NCI-H2029 treated with DMSO at 0.1 percent for 48 hours (cell line): ENCODE measurements at places on chromosomes 3 and 15.
A peak's percentile ranks its signal among the peaks of the same experiment; 100 is the strongest.

- no peak for DNase-seq
Observed at GRCh38 chr3:40913192-40913591, 286.1 kb upstream of the CTNNB1 start.

- DNase-seq, result no peak
Observed at GRCh38 chr3:10721101-10721500, 94.9 kb upstream of the SLC6A11 start.

DNA sequence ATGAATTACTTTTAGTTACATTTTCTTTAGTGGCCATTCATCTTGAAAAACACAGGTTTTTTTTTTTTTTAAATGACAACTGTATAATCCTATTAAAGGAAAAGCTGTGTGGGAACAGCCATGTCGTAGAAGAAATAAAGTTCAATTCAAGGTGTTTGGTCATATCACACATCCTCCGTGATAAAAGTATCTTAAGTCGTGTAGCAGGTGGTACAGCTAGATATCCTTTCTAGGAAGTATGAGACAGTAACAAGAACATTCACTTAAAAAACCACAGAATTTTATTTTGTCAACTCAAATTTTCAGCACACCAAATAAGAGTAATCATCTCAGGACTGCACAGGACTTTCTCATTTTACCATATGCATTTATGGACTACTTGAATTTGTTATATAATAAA is 16.1 kb downstream of the ZDHHC23 start:
- no peak for DNase-seq

DNA sequence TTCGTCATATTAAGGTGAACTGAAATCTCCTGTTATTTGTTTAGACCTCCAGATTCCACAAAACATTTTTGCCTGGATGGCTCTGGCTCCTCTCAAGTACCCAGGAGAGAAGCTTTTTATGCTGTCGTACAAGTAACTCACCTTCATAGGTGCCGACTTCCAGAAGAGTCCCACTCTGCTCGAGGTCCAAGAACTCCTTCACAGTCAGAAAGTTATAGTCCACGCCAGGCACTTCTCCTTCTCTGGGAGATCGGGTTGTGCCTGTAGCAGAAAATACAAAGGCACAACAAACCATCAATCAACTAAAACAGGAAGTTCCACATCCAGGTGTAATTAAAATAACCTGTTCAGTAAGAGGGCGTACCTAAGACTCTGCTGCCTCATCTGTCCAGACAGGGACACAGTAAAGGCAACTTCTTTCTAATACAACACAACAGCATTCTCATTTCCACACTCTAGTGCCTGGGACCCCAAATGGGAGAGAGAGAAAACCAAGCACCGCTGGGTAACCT is 545.3 kb downstream of the MAGI1 start:
- no peak for DNase-seq

DNA sequence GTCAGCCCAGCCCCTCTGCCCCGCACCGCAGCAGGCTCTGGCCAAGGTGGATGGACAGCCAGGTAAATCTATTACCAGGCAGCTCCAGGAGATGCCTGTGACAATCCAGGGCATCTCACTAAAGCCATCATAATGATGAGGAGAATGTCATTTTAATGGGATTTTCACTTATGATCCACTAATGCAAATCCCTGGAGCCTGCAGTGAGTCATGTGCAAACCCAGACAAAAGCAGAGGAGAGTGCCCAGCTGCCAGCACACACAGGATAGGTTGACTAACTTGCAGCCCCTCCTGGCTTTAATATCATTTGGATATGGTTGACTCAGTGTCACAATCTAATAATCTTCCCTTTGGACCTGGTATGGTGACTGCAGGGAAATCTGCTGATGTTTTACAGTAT is 206.9 kb upstream of the TRIM42 start:
- DNase-seq, result no peak

DNA sequence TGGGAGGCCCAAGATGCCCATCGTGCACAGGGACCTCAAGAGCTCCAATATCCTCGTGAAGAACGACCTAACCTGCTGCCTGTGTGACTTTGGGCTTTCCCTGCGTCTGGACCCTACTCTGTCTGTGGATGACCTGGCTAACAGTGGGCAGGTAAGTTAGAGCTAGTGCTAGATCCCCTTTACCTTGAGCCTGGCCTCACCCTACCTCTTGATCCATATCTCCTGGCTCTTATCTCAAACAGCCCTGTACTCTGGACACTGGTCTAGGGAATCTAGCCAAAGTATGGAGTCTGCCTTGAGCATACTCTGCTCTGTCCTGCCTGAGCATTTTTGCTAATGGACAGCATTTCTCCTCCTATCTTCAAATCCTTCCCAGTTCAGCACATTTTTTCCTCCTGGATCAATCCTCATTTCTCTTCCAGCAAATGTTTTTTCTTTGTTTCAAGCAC is 65.9 kb downstream of the TGFBR2 start:
- DNase-seq, result no peak

- DNase-seq, result peak; percentile 75
Observed at GRCh38 chr3:73685061-73685460, 60.3 kb upstream of the PDZRN3 start.

- no peak for DNase-seq
Observed at GRCh38 chr3:55624238-55624637, 137.1 kb upstream of the WNT5A start.

- DNase-seq, result no peak
Observed at GRCh38 chr15:92711457-92711831, 55.9 kb upstream of the FAM174B start.

DNA sequence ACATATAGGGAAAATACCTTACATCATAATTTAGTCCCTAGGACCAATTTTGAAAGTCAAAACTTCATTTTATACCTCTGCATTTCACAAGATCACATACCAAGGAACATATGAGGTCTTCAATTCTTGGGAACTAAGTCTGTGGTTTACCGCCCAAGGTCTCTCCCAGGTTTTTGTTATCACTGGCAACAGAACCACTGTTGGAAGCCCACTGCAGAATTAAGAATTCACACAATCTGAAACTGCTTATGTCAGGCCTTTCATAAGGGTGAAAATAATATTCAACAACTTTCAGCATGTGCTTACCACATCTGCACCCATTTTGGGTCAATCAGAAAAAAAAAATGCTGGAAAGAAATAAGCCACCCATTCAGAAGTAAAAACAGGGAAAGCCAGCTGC is 107.2 kb upstream of the MME start:
- no peak for DNase-seq

DNA sequence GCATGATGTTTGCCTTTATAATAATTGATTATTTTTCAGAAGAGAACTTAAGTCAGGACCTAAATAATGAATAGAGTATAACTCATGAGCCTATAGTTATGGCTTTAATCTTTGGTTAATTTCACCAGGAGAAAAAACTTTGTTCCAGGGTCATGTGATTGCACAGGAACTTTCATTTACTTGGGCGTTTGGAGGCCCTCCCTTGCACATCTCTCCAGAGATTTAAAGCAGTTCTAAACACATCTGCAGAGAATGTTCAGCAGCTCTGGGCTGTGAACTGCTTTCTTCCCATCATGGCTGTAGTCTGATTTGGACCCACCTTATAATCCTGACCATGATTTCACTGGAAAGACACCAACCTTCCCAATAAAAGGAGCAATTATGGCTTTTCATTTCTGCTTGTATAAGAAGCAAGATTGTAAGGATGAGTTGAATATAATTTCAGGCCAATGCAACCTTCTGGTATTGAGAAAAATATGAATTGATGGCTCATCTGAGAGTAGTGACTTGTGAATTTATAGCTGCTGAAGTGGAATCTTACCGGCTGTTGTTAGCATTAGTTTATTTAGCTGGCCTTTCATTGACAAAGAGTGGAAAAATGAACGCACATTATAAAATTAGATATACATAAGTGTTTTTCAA is 80.9 kb upstream of the PRTG start:
- no peak for DNase-seq

DNA sequence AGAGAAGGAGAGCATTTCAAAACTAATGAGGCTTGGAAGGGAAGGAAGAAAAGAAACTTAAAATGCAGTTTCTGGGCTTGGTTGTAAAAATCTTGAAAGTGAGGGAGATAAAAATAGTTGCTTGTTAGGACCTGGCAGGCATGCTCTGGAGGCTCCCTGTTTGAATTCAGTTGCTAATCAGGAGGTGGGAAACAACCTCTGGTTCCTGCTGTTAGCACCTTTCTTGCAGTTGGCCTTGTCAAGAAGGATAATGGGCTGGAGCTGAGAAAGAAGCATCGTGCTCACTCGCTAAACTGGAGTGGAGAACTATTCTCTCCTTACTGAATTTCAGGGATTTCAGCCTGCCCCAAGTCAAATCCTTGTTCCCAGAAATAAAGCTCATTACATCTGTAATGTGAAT is 23.4 kb downstream of the SNAPC5 start:
- DNase-seq, result no peak

GRCh38 chr3:8206971-8207617 is 294.5 kb upstream of the LMCD1 start:
- no peak for DNase-seq

DNA sequence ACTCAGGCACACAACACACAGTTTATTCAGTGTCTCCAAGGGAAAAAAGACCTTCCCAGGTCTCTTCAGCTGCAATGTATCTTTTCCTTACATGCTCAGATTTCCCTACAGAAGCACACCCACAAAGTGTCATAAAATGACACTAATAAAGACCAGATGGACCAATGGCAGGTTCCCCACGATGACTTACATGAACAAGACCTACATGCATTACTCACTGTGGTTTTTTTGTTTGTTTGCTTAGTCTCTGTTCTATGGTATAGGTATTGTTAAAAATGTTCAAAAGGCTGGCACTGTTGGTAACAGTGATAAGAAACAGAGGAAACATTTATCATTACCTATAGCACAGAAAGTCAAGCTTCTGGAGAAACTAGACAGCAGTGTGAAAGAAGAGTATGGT is 318.2 kb upstream of the TMCO5A start:
- DNase-seq, result no peak

DNA sequence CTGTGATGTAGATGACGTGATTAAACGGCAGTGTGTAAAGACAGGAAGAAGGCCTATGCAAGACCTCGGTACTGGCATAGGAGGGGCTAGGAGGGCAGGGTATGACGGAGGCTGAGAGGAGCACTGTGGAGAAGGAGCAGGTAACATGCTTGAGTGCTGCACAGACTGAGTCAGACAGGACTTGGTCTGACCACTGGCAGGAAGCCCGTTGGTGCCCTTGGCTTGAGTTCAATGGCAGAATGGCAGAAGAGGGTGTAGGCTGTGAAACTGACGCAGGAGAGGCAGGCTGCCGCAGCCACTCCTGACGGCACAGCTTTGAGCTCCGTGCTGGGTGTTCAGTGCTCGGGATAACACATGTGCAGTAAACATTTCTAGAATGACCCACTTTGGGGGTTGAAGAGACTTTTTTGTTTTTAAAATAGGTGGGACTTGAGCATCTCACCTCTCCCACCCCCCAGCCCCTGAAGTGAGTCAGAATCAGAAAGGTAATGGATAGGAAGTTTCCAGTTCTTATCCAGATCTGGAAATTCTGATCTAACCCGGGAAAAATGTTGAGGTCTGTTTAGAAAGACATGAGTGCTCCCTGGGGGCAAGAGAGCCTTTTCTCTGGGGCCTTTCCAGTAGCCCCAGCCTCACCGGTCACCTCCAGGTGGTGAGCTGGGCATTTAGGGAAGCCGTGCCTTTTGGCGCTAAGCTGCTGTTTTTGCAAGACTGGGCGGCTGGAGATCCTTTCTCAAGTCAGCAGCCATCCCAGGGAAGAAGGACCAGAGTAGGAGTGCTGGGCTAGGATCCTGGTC is 126.4 kb downstream of the RPLP1 start:
- DNase-seq, result peak; percentile 8

DNA sequence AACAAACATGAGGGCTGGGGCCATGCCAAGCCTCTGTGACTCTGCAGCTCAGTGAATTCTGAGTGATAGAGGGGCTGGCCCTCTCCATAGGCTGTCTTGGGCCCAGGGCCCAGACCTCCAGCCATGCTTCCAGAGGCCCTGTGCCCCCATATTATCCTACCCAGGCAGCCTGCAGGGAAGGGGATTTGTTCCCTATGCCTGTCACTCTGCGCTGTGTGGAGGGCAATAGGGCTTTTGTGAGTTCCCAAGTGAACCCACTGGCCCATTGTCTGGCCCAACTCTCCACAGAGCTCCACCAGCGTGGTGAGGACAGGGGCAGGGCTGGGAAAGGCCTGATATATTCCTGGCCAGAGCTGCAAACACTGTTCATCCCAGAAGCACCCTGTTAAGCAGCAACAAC is 113.2 kb downstream of the EPHB1 start:
- no peak for DNase-seq

GRCh38 chr15:97224191-97224641 is 736.3 kb upstream of the ARRDC4 start:
- no peak for DNase-seq

DNA sequence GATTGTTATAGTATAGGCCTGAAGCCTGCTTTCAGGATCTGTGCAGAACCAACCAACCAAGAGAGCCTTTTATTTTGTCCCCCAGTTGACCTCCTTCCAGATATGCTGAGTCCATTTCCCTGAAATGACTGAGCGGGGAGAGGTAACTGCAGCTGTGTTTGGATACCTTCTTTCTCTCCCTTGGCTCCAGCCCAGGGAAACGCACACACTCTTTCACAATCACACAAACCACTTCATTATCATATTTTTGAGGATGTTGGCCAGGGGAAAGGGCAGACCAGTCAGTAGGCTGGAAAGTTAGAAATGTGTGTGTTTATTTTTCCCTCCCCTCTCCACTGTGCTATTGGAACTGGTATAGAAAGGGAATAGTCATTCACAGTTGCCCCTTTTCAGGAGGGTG is 417.7 kb upstream of the TBL1XR1 start:
- peak; percentile 93 for DNase-seq

DNA sequence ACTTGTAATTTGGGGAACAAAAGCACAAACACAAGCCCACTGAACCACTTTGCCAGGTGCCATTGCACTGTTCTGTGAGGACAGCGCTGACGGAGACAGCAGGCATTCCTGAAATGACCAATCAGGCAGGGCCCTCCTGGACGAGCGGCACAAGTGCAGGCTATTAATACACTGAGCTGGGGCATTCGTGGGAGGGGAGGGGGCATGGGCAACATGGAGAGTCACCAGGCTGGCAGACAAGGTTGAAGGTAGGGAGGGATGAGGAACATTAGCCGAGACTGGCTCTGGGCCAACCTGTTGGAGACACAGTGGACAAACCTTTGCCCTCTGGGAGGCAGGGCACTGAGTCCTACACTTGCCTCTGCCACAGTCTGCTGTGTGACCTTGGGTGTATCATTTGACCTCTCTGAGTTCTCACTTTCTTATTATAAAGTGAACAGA is 45.6 kb downstream of the NOX5 start:
- no peak for DNase-seq

GRCh38 chr3:106184540-106185457 is 316.0 kb upstream of the CBLB start:
- no peak for DNase-seq

- no peak for DNase-seq
Observed at GRCh38 chr15:89129123-89129815, 41.0 kb downstream of the ABHD2 start.

DNA sequence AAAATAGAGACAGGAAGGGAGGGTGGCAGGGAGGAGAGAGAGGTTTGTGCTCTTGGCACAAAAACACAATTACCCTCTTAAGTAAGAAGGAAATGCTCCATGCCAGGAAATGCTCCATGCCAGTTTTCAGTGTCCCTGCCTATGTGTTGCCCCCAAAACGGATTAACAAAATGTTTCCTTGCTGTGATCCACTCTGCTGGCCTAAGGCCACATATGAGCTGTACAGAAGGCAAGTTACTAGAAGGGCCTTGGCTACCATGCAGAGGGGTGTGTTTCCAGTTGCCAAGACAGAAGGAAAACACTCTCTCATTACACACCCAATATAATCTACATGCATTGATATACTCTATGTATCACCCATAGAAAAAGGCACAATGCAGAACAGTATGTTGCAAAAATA is 98.2 kb upstream of the PTPRG start:
- peak; percentile 73 for DNase-seq

GRCh38 chr3:74470313-74470712 is 144.1 kb downstream of the CNTN3 start:
- no peak for DNase-seq

- DNase-seq, result no peak
Observed at GRCh38 chr3:12345584-12346494, 57.0 kb downstream of the PPARG start.
